Muscle of arm (tissue), 14 donors: ENCODE measurements at places on chromosomes 6 and 20. TPM values are rescaled to one million over a fixed set of nuclear protein-coding genes. Genes with fewer than 3 reads are reported as not detected.

ZNF831 gene
- polyA plus RNA-seq: 0.55 TPM

CDSN gene
- polyA plus RNA-seq: not detected

C6orf141 gene
- 1.8 TPM for polyA plus RNA-seq

SLC4A11 gene
- 0.90 TPM for polyA plus RNA-seq

LTB gene
- polyA plus RNA-seq: 0.57 TPM

ZC2HC1B gene
- 0.38 TPM for polyA plus RNA-seq

FNDC1 gene
- 68.9 TPM for polyA plus RNA-seq

RIPOR3 gene
- 5.7 TPM for polyA plus RNA-seq

NEURL2 gene
- polyA plus RNA-seq: 19.5 TPM

OR2J3 gene
- not detected for polyA plus RNA-seq

FILIP1 gene
- polyA plus RNA-seq: 61.1 TPM

DCDC2 gene
- polyA plus RNA-seq: 0.78 TPM

CHRNA4 gene
- 2.4 TPM for polyA plus RNA-seq

SAMD3 gene
- polyA plus RNA-seq: 1.5 TPM

UNC93A gene
- polyA plus RNA-seq: 0.13 TPM

PI3 gene
- not detected for polyA plus RNA-seq

SPTLC3 gene
- 3.0 TPM for polyA plus RNA-seq

ARHGAP40 gene
- not detected for polyA plus RNA-seq

ARFGEF3 gene
- polyA plus RNA-seq: 0.80 TPM

MDC1 gene
- 22.7 TPM for polyA plus RNA-seq
